ENCODE measurements at places on chromosomes 4 and X.

- no peak for DNase-seq
These were observed 209.9 kb downstream of the PARM1 start for GRCh38 chr4:75142850-75143249.

GRCh38 chr4:24775032-24775605 lies 20.3 kb upstream of the SOD3 start:
- DNase-seq = no peak

GRCh38 chr4:121326597-121326996 lies 54.2 kb downstream of the QRFPR start:
- DNase-seq = no peak

DNA sequence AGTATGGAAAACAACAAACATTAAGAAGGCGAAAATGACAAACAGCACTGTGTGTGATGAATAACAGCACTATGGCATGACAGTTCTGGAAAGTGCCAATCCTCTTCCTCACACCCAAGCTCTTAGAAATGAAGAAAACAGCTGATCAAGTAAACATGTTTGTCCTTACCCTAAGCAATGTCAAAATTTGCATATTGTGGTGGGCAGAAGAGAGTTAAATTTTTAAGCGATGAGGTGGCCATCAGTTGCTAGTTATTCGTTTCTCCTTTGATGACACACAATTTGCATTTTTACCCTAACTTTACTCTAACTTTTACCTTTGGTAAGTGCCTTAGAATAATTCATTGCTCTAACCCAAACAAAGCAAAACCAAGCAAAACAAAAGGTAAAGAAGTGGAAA lies 8.8 kb downstream of the PROM1 start:
- DNase-seq = no peak

- peak; percentile 65 for DNase-seq
These were observed 24.3 kb upstream of the SRD5A3 start for GRCh38 chr4:55321707-55322264.

- DNase-seq = peak; percentile 77
These were observed 18.0 kb downstream of the ARHGAP10 start for GRCh38 chr4:147749811-147750321.

- no peak for DNase-seq
These were observed 7.1 kb downstream of the ENOPH1 start for GRCh38 chr4:82437285-82438005.

DNA sequence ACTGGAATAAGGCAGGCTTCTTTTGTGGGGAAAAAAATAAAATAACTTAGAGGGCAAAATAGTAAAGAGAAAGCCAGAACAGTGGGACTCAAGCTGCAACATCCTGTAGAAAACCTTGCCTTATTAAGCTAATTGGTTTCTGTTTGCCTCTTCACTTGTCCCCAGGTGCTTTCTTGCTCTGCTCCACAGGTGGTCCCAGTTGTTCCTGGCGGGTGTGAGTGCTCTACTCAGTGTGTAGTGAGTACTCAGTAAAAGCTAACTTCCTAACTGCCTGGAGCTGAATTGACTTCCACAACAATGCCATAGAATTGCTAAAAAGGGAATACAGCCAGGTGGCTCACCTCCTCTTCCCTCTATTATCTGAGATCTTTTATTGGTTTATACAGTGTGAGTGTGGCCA lies 930.2 kb downstream of the C4orf33 start:
- peak; percentile 96 for DNase-seq

GRCh38 chr4:187999406-187999932 lies 3.9 kb downstream of the ZFP42 start:
- DNase-seq = no peak

DNA sequence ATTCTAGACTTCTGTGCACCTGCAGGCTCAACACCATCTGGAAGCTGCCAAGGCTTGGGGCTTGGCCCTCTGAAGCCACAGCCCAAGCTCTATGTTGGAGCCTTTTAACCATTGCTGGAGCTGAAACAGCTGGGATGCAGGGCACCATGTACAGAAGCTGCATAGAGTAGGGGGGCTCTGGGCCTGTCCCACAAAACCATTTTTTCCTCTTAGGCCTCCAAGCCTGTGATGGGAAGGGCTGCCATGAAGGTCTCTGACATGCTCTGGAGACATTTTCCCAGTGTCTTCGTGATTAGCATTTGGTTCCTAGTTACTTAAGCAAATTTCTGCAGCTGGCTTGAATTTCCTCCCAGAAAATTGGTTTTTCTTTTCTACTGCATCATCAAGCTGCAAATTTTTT lies 999.3 kb upstream of the GRIA3 start:
- no peak for DNase-seq

DNA sequence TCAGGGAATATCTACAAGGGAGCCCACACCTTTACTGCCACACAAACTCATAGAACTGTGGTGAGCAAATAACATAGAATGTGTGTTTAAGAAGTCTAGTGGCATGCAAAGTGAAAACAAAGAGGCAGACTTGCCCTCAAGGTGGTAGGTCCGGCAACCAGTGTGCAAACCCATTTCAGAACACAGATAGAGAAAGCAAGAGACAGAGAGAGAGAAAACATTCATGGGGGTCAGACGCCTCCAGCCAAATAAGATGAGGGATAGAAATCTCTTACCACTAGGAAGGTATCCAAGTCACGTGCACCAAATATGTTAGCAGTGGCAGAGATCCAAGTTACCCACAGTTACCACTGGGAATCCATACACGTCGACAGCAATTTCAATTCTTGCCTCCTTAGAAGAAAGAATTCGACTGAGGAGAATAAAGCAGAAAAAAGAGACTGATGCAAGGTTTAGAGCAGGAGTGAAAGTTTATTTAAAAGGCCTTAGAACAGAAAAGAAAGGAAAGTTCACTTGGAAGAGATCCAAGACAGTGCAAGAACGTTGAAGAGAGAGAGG lies 252.8 kb downstream of the NAP1L3 start:
- peak; percentile 23 for DNase-seq

DNA sequence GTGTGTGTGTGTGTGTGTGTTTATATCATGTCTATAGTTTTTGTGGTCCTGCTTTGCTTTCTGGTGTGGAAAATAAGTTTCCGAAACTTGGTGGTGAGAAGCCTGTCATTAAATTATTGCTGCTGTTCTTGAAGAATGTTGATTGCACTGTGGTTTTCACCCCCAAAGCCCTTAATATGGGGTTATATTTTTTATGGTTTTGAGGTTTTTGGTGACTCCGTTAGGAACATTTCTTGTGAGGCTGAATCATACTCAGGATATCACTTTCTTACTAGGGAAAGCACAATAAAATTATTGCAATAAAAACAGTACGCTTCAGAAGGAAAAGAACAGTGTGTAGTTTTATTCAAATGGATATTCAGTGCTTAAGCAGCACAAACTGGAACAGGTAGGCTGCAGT lies 539.1 kb upstream of the MAGEB18 start:
- no peak for DNase-seq

DNA sequence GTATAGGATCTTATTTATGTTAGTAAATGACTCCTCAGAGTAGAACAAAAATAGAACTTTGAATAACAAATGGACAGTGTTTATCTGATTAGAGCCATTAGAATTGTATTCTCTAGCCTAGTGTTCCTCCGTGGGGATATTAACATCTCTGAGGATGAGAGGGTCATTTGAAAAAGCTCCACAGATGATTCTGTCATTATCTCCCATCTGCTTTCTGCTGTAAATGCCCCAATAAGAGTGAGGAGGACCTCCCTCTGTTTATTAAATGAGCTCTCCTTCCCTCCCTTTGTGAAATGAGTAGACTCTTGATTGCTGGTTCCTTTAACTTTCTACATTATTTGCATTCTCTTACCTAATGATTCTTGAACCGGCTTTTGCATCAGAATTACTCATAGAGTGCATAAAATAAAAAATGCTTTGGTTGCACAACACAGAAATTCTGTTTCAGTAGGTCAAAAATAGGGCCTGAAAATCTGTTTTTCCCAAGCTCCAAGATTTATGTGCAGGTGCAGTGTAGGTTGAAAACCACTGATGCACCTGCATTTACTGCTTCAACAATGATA lies 18.0 kb downstream of the GC start:
- no peak for DNase-seq

GRCh38 chrX:137428221-137428661 lies 137.7 kb upstream of the ZIC3 start:
- no peak for DNase-seq

- no peak for DNase-seq
These were observed 46.4 kb downstream of the ACOX3 start for GRCh38 chr4:8394061-8394519.

DNA sequence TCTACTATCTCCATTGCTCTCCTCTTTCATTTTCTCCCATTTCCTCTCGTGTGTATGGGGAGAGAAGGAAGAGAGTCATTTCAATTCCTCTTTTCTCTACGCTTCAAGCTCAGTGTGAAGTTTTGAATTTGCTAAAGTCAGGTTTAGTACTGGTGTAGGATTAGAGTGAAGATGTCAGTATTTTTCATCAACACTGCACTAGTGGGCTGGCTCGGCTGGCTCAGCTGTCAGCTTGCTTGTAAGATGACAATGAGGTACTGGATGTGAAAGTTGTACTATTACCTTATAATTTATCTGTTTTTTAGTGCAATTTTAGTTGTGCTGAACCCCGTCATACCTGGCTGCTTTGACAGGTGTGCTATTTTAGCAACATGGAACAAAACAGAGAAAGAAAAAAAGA lies 2.1 kb upstream of the SH2D1A start:
- DNase-seq = no peak

GRCh38 chr4:44801384-44801783 lies 75.0 kb upstream of the GNPDA2 start:
- DNase-seq = no peak

- no peak for DNase-seq
These were observed 54.0 kb downstream of the GC start for GRCh38 chr4:71729856-71730255.

DNA sequence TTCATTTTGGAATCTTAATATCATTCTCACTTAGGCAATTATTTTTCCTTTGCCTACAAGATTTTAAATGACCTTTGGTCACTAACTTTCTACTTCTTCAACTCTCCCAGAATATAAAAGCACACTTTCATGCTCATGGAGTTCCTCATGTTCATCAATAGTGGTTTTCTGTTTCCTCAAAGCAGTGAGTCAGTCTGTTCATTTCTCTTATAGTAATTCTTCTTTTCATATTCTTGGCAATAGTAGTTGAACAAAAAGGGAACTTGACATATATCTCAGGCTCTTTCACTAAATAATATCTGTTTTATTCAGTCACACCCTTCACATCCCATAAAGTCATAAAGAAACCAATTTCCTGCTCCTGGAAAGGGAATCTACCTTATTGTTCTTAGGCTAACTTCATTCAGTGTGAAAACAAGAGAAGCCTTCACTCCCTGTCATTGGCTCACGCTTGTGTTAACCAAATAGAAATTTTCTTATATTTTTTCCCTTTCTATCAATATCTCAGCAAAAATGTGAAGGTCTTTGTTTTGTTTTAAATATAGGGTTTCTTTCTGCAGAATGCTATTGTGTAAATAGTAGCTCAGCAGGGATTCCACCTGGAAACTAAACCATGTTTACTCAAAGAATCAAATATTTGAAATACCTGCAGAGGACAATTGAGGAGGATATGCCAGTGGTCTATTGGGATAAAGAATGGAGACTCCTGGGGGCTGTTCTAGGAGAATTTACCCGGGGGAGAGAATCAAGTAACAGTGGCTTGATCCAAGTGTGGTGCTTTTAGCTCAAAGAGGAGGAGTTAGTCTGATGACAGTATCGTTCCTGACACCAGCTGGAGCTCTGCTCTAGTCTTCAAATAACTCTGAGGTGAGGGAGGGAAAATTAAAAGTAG lies 13.4 kb upstream of the TNIP3 start:
- DNase-seq = peak; percentile 1

- DNase-seq = no peak
These were observed 5.7 kb upstream of the PLCXD1 start for GRCh38 chrX:275476-275966.

DNA sequence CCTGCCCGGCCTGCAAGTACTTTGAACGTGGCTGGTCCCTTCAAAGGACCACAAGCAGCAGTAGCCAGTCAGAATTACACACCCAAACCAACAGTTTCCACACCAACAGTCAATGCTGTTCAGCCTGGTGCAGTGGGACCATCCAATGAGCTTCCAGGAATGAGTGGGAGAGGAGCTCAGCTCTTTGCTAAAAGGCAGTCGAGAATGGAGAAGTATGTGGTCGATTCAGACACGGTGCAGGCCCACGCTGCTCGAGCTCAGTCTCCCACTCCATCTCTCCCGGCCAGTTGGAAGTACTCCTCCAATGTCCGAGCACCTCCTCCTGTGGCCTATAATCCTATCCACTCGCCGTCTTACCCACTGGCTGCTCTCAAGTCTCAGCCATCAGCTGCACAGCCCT lies 104.4 kb upstream of the MYOZ2 start:
- DNase-seq = no peak

- DNase-seq = no peak
These were observed 115.1 kb downstream of the SPANXA1 start for GRCh38 chrX:141469469-141469868.

DNA sequence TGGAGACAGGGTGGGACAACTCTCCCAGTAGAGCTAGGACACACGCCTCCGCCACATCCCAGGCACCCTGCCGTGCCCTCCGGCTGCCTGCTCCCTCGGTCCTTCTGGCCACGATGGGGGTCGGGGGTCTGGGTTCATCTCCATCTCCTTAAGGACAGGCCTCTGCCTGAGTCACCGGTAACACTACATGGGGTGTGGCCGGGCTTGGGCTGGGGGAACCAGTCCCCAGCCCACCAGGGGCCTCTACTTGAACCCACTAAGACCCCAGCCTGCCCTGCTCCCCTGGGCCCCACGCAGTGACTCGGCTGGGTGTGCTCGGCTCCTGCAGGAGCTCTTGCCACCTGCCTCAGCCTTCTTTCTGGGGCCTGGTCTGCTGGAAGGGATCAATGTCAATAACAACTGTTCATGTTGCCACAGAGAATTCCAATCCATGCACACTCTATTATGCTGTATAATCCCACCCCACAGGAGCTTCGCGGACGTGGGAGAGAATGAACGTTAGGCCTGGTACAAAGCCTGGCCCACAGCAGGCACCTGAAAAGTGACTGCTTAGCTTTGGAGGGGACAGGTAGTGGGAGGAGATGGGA lies 177.7 kb upstream of the PSAPL1 start:
- no peak for DNase-seq

DNA sequence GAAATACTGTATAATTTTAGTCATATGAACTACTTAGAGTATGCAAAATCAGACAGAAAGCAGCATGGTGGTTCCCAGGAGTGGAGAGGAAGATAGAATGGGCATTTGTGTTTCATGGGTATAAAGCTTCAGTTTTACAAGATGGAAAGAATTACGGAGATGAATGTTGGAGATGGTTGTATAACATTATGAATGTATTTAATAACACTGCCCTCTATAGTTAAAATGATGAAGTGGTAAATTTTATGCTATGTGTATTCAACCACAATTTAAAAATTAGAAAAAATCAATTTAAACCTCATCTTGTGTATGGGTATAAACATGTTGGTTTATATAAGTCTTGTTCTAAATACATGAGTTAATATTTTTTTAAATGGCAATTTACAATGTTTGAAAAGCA lies 521.1 kb downstream of the FSTL5 start:
- DNase-seq = no peak

DNA sequence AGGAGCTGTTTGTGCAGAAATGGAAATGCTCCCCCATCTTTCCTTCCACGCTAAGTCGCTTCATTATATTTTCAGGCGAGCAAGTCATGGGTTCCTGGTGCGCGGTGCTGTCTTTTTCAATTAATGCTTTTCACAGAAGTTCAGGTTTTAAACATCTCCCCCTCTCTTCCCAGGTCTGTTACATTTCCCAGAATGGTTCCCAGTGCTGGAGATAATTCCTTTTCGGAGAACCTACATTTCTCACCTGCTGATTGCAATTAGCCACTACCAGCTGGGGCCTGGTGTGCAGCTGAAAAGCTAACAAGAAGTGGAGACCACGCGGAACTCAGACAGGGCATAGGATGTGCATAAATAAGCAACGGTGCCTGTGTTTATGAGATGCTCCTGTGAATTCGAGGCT lies 217.8 kb downstream of the MID1IP1 start:
- DNase-seq = peak; percentile 25

GRCh38 chrX:17403972-17404371 lies 29.0 kb downstream of the NHS start:
- no peak for DNase-seq
